GM12864 (cell line): ENCODE measurements at places on chromosomes 4 and X.
A peak's percentile ranks its signal among the peaks of the same experiment; 100 is the strongest.

DNA sequence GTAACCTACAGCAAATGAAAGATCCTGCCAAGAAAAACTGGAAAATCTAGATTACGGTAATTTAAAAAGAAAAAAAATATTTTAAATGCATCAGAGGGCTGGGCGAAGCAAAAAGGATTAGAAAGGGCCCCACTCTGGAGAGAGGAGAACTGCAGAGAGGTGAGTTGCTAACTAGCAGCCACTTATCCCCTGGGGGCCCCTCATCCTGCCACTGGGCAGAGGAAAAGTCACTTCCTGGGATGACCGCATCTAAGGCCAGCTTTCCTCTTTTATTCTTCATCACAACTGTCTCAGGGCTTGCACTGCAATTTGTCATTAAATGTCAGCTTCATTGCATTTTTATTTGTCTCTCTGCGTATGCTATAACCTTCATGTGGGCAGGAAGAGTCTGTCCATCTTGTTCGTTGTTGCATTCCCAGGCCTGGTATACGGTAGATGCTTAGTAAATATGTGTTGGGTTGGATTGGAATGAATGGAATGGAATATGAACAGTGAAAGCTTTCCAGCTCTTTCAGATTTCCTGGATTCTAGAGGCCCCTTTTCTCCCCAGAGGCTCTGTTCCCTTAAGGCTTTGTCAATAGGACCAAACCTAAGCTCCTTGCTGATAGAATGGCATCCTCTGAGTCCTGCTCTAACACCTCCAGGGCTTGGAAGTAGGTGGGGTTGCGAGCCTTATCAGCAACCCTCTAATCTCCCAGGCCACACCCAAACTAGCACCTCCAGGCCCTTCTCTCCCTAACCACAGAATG, 58.9 kb downstream of the TLR10 start:
- DNase-seq = no peak

DNA sequence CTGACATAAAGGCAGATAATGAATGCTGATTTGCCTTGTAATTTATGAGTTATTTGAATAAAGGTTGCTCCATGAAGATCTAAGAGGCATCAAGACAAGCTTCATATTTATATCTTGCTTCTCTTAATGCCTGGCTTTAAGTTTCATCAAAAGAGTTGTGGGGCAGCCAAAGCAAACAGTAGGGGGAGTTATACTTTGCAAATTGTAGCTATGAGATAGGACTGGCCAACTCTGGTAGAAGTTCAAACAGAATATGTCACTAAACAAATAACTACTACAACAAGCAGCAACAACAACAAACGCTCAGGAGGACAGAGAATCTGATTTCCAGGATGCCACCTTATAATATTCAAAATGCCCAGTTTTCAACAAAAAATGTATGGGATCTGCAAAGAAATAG, 69.1 kb upstream of the PLAC1 start:
- DNase-seq = no peak

DNA sequence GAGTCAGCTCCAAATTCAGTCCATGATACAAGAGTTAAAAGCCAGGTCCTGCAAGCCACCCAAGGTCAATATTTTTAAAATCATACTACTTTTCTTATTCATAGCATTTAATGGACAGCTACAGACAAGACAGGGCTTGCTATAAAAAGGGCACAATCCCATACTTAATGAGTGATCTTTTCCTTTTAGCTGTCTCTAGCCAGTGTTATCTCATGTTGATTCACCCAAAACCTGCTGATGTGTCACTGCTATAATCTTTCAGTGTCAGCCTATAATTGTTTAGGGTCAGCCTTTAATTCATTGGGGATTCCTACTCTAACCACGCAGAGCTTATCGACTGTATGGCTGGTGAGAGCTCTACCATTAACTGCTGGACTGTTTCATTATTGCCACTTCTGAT, 51.2 kb upstream of the HCCS start:
- DNase-seq = no peak

- peak; percentile 29 for DNase-seq
Measured at GRCh38 chrX:110671068-110671803, 124.4 kb downstream of the CHRDL1 start.

GRCh38 chr4:133161570-133162295, 12.6 kb downstream of the PCDH10 start:
- DNase-seq = no peak

DNA sequence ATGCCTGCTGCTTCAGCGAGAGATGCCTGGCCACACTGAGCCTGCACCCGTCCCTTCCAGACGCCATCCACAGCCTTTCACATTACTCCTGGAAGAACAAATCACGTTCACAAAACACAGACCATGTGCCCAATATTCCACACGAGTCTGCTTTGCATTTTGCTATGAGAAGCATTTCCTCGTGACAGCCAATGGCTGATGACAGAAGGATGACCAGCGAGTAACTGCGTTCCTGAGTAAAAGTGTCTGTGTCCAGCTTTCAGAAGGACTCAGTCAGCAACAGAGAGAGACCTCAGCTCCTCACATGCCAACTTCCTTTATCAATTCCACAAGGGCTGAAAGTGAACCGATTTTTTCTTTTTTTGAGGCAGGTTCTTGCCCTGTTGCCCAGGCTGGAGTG, 19.5 kb downstream of the NAT8L start:
- no peak for DNase-seq

GRCh38 chr4:54077812-54078211, 13.4 kb upstream of the CHIC2 start:
- DNase-seq = no peak

GRCh38 chr4:1084394-1084793, 29.0 kb downstream of the RNF212 start:
- no peak for DNase-seq
